IMR-90 (cell line): ENCODE measurements at places on chromosomes 6 and 20.

DNA sequence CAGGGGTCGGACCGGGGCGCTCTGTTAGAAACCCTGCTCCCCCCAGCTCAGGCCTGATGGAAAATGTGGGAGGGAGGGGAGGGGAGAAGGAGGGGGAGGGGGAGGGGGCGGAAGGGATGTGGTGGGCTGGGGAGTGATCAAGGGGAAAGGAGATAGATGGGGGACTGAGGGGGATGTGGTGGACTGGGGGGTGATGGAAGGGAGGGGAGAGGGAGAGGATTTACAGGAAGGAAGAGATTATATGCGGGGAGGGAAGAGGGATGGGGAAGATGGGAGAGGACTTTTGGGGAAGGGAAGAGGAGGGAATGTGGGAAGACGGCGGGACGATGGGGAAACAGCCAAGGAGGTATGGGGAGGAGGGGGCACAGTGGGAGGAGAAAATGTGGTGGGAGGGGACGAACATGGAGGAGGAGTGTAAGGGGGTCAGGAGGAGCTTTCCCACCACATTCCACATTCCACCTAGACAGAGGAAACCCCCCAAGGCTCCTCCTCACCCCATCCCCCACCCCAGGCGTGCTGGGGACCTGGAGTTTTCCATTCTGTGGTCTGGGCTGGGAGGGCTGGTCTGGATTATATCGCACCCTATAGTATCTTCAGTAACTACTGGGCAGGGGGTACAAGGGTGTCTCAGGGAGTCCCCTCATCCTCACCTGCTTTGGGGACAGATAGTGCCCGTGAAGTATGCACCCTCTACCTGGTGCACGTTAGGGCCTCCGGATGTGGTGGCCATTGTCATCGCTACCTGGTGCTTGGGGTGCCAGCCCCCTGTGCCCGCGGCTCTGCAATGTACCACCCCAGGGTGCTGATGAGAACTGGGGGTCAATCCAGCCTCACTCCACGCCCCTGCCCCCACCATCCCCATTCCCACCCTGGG, 578 bp upstream of the PTGIS start:
- no peak for DNase-seq

DNA sequence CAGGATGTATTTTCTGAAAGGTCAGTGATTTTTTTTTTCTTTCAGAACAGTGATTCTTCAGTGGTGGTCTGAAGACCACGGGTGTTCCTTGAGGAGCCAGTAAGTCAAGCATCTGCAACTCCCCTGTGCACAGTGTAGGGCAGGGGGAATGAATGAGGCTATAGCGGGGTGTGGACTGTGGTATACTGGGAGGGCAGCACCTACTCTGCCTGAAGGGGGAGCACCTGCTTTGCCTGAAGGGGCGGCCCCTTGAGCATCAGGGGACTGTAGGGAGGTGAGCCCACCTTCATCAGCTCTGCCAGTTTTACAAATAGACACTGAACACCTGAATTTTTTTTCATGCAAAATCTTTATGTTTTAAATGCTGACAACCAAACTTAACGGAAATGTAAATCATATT, 77.5 kb upstream of the RIPOR2 start:
- DNase-seq = no peak

GRCh38 chr20:62956387-62957135, 4.1 kb downstream of the SLC17A9 start:
- no peak for DNase-seq

GRCh38 chr6:16472349-16473069, 234.1 kb downstream of the GMPR start:
- peak; percentile 92 for DNase-seq

DNA sequence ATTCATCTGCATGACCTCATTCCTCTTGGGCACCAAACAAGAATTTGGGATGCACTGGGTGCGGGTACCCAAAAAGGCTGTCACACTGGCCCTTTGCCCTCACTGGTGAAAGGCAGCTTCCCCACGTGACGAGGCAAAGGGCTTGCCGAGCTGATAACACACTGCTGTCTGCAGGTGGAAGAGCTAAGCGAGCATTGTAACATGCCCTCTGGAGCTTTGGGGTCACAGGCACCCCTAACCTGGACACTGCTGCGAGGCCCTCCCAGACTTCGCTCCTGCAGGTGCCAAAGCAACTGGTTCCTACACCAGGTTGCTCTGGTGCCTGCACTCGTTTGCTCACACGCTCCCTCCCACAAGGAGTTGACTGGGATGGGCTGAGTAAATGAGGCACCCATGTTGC, 1595.7 kb downstream of the HACE1 start:
- DNase-seq = no peak

GRCh38 chr6:19297880-19298279, 539.3 kb upstream of the ID4 start:
- no peak for DNase-seq

- peak; percentile 92 for DNase-seq
These were observed 1.8 kb upstream of the PRDM1 start for GRCh38 chr6:106084106-106084988.

GRCh38 chr6:144335311-144335861, 50.3 kb downstream of the UTRN start:
- DNase-seq = no peak

DNA sequence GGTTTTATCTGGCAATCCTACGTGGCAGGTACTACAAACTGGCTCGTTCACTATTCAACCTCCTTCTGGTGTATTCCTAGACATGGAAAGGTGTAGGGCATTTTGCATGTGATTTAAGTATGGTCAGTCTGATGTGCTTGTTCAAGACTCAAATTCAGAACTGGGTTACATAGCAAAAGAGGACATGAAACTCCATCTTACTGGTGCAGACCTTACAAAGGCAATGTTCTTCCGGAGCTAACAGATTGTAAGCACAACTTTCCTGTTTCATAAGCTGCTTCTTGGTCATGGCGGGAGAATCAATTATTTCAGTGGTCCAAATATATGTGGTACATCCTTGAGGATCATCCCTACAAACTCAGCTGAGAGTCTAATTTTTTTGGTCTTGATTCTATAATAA, 703.4 kb downstream of the EPM2A start:
- no peak for DNase-seq

DNA sequence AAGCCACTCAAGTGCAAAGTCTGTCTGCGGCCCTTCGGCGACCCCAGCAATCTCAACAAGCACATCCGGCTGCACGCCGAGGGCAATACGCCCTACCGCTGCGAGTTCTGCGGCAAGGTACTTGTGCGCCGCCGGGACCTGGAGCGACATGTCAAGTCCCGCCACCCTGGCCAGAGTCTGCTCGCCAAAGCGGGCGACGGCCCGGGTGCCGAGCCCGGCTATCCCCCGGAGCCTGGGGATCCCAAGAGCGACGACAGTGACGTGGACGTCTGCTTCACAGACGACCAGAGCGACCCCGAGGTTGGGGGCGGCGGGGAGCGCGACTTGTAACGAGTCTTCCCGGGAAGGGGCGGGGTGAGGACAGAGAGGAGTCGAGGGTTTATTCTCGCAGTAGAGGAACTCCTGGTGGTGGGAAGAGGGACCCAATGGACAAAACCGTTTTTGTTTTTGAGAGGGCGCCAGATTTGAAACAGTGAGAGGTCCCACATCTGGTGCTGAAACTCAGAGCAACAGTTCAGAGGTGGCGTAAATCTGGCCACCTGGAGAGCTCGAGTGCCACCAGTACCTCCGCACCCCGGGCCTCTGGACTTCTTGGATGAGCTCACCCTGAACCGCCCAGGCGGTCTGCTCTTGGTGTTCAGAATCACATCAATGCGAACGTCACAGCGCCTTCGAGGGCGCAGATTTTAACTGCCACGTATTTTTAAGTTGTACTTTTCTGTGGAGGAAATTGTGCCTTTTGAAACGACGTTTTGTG, 8.0 kb downstream of the PRDM13 start:
- no peak for DNase-seq

DNA sequence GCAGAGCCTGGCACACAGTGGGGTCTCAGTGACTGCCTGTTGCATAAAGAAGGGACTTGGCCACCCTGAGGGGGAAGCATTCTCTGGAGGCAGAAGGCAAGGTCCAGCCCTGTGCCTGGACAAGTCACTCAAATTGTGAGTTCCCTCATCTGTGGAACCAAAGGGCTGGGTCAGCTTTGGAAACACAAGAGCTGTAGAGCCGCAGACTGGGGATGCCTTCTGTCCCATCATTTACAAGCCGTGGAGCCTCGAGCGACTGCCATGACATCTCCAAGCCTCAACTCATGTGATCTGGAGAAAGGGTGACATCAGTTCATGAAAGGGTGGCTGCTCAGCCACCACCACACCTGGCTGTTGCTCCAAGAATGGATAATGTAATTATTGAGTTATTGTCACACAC, 20.4 kb upstream of the SIRPD start:
- no peak for DNase-seq

GRCh38 chr20:49701241-49701790, 12.4 kb downstream of the B4GALT5 start:
- DNase-seq = peak; percentile 43

- DNase-seq = no peak
These were observed 14.2 kb downstream of the ITCH start for GRCh38 chr20:34377072-34377847.

- DNase-seq = no peak
These were observed 1.9 kb downstream of the GDF5 start for GRCh38 chr20:35436177-35436573.

GRCh38 chr6:131368198-131368911, 204.7 kb upstream of the ARG1 start:
- DNase-seq = no peak

DNA sequence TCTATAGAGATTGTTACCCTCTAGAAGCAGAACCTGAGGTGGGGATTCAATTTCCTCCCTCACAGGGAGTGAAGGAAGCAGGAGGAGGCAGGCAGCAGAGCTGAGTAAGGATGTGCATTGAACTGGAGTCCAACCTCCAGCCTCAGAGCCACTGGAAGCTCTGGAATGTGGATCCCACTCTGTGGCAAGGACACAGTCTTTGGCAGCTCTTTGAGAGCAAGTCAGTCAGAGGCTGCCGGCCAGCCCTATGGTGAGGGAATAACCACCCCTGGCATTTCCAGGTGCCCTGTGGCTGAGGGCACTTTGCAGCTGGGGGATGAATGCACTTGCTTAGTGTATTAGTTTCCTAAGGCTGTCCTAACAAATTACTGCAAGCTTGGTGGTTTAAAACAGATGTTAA, 37.2 kb downstream of the EBF4 start:
- peak; percentile 6 for DNase-seq

DNA sequence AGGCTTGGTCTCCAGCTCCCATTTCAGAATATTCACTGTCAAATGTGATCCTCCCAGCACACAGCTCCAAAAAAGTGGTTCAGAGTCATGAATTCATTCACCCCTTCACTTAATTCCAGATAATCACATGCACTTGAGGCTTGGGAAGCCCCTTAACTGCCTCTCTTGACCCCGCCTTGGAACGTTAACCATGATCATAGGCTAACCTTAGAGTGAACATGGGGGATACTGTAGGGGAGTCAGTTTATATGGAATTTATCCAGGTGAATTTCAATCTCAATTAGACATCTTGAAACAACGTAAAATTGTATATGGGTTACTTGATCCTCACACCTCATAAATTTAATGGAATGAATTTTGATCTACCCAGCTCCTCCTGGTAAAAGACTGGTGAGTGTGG, 346.8 kb upstream of the ARID1B start:
- DNase-seq = no peak

DNA sequence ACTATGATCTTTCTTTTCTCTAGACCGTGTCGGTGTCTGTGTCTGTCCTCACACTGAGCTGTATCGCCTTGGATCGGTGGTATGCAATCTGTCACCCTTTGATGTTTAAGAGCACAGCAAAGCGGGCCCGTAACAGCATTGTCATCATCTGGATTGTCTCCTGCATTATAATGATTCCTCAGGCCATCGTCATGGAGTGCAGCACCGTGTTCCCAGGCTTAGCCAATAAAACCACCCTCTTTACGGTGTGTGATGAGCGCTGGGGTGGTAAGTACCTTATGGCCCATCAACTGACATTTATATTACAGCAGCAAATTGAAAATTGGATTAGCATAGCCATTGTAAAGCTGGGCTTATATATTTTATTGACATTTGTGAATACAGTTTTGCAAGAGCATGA, 72.2 kb upstream of the GFRAL start:
- no peak for DNase-seq

DNA sequence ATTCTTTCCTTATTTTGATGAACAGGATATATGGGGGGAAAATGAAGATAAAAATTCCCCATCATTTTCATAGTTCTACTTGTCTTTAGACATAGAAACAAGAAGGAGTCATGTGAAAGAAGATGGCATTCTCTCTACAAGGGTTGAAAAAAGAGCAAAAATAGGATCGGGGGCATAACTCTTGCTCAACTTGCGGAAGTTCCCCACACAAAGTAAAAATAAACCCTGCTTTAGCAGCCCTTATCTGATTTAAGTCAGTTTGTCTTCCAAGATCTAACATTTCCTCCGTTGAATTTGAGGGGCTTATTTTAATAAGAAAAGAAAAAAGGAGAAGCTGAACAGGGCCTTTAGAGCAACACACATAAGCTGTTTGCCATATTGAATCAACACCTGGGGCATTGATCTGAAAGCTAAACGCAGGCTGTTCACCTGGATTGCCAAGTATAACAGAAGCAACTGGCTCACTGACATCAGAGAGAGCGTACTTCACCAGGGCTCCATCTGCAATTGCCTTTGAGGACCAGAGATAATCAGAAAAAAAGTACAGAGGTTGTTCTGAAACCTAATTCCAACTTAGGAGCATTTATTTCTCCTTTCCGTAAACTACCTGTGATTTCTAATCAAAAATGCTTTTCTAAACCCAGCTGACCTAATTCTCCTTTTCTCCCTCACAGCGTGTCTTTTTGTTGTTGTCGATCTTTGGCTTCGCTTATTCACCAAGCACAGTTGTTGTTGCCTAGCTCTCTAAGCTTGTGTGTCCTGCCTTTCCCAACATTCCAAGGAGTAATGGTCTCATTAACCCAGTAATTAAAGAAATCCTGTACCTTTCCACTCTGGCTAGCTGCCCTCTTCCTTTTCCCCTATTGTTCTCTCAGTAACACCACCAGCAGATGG, 568.0 kb downstream of the KIF16B start:
- no peak for DNase-seq

- DNase-seq = no peak
These were observed 97.9 kb downstream of the LRRC1 start for GRCh38 chr6:53892707-53893106.
